Aorta (tissue), 5 donors: ENCODE measurements at places on chromosomes 2 and 18. TPM values are rescaled to one million over a fixed set of nuclear protein-coding genes. Genes with fewer than 3 reads are reported as not detected.

GRCh38 chr2:217988014-217988839 lies 14.6 kb downstream of the TNS1 start:
- no peaks in the 10 kb centered on the region for H3K27me3 ChIP-seq
- peak; percentile 94 for DNase-seq
- no peaks in the 10 kb centered on the region for H3K4me1 ChIP-seq

DNA sequence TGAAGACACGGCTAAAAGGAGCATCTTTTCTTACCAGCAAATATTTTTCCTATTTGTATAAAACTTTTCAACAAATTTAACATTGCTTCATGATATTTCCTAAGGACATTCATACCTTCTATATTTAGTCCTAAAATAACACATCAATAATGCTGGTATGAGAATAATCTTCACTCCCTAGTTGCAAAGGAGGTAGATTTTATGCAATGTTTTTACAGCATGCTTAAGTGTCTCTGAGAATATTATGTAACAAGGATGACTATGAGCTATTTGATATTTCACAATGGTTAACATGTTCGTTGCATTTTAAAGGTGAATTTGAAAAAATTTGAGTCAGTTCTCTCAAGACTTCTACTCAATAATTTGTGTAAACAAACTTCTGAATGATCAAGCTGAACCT lies 506.7 kb downstream of the NUP35 start:
- no peak overlapping the region for H3K4me3 ChIP-seq
- H3K27ac ChIP-seq, result no peak overlapping the region
- H3K4me1 ChIP-seq, result no peaks in the 10 kb centered on the region
- no peak for DNase-seq

DNA sequence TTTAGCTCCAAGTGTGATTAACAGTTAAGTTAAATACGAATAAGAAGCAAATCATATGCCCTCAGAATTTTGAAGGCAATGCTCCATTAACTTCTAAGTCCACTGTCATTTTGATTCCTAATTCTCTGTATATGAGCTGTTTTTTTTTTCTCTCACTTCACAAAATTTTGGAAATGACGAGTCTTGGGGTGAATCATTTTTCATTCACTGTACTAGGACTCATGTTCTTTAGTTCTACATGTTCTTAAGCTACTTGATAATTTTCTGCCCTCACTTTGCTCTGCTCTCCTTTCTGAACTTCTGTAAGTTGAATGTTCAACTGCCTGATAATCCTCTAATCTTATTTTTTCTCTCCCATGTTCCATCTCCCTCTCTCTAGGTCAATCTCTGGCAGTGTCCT lies 141.0 kb downstream of the THADA start:
- H3K4me1 ChIP-seq, result peaks cover 12% of the 10 kb centered on the region
- H3K27ac ChIP-seq, result no peak overlapping the region
- H3K36me3 ChIP-seq, result no peaks in the 10 kb centered on the region
- no peaks in the 10 kb centered on the region for H3K27me3 ChIP-seq
- H3K4me3 ChIP-seq, result no peak overlapping the region
- DNase-seq, result no peak

DNA sequence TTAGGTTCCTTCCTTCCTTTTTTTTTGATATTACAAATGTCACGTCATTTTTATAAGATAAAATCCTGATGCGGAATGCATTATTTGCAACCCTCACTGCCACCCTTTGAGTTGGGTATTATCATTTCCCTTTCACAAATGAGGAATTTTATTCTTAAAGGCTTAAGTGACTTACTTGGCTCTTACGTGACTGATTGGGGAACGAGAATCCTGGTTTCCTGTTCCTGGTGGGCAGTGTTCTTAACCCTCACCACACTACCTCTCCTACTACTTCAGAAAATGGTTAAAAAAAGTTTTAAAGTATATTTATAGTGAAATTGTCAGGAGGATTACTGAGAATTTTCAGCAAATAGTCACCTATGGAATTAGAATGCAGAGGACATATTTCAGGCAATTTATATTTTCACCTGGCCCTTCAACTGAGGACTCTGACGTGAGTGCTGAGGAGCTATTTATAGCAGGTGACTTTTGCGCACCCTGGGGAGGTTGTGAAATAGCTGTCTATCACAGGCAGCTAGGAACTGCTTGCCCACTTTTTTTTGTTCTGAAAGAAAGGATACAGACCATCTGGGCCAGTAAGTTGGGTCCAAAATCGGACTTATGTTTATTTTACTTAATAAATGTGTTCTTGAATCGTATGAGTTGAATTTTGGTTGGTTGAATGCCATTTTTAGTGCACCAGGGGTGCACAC lies 18.7 kb upstream of the RASGRP3 start:
- H3K4me1 ChIP-seq, result peaks cover 4% of the 10 kb centered on the region
- H3K27me3 ChIP-seq, result no peaks in the 10 kb centered on the region
- no peak overlapping the region for H3K4me3 ChIP-seq
- H3K36me3 ChIP-seq, result no peaks in the 10 kb centered on the region

DNA sequence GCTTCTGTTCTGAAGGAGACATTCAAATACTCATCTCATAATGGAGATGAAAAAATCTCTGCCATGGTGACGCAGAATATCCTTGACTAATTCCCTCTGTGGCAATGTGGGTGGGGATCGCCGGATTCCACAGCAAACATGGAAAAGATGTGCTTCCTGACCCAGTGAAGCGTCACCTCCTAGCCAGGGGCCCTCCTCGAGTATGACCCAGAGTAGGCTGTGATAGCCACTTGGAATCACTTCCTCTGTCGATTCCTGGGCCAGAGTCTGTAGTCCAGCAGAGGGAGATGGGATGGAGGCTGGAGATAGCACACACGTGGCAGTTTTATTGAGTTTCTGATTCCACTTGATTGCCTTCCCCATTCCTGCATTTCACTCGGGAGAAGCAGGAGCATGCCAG lies 36.8 kb downstream of the DRC1 start:
- no peak overlapping the region for H3K4me3 ChIP-seq
- no peak overlapping the region for H3K27ac ChIP-seq
- no peaks in the 10 kb centered on the region for H3K4me1 ChIP-seq
- H3K27me3 ChIP-seq, result no peaks in the 10 kb centered on the region

DNA sequence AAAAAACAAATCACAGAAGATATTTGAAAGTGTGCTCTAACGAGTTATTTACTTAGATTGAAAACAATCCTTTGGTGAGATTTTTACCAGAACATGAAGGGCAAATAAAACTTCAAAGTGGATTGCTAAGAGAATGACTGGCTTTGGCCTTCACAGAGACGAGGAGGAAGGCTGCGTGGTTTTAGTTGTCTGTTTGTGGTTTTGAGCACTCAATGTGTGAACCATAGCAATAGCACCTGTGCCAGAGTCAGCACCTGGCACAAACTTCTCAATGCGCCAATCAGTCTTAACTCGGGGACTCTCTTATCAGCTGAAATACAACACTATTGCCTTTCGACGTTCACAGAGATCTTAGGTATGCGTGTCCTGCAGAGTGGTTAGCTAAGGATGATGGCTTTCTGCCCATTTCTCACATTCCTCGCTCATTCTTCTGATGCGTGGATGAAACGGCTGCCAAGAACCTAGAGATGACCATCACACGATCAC lies 70.0 kb downstream of the MBP start:
- peaks cover 2% of the 10 kb centered on the region for H3K36me3 ChIP-seq
- no peak overlapping the region for H3K27ac ChIP-seq
- H3K27me3 ChIP-seq, result no peaks in the 10 kb centered on the region
- no peak for DNase-seq
- H3K4me1 ChIP-seq, result no peaks in the 10 kb centered on the region

DNA sequence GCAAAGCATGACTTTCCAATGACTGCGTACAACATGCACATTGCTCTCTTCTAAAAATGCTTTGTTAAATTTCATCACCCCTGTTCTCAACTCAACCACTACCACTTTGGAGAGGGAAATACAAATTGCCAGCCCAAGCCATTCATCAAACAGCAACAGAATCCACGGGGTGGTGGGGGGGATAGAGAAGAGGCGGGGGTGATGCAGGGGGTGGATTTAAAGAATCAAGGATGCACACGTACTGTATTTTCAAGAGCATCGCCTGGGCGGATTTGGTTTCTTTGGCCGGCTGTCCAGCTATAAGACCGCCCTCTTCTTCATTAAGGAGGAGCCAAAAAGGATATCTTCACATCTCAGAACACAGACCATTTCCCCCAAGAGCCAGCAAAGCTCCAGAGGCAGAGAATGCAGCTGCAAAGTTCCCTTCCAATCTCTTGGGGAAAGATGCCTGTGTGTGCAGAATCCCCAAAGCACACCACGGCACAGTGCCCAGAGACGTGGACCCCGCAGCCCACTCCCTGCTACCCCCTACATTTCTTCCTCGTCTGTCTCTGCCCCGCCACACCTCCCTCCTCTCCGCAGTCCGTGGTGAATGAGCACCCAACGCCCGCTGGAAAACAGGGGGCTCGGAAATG lies 977 bp downstream of the SLC8A1 start:
- H3K27me3 ChIP-seq, result no peaks in the 10 kb centered on the region
- peak; percentile 75 for DNase-seq
- no peaks in the 10 kb centered on the region for H3K4me1 ChIP-seq
- H3K27ac ChIP-seq, result no peak overlapping the region
- no peaks in the 10 kb centered on the region for H3K36me3 ChIP-seq
- H3K4me3 ChIP-seq, result peak overlapping the region; percentile 62

GRCh38 chr2:121242976-121243375 lies 42.0 kb downstream of the TFCP2L1 start:
- DNase-seq, result no peak
- no peaks in the 10 kb centered on the region for H3K36me3 ChIP-seq
- H3K4me3 ChIP-seq, result no peak overlapping the region
- no peak overlapping the region for H3K27ac ChIP-seq

DNA sequence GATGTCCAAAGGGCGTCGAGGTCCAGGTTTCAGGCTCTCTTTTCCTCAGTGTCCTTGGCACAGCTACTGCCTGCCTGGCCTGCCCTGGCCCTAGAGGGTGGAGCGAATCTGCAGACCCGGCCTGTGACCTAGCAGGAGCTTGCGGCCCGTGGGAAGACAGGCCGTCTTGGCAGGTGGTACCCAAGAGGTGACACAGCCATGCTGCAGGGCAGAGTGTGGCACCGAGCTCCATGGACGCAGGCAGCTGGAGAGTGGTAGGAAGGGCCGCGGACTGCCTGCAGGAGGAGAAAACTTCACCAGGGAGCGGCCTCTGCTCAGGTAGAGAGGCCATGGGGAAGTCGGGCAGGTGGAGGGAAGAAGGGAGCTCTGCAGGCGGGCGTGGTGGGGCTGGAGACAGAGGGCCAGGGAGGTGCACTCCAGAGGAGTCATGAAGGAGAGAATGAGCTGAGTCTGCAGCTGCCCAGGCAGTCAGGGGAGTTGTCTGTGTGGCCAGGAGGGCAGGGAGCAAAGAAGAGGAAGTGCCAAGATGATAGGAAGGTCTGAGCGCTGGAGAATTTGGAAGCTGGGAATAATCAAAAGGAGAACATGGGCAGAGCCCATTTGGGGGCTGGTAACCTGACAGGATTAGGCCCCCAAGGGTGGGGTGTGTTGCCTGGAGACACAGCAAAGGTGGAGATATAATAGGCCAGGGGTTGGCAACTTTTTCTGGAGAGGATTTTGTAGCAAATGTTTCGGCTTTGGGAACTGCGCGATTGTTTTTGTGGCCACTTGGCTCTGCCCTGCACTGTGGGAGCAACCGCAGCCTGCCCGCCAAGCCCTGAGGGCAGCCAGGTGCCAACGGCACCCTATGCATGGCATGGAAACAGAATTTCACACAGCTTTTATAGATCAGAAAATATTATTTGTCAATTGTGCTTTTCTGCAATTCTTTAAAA lies 154.4 kb upstream of the PXDN start:
- no peak overlapping the region for H3K27ac ChIP-seq
- H3K4me3 ChIP-seq, result no peak overlapping the region
- H3K36me3 ChIP-seq, result no peaks in the 10 kb centered on the region
- H3K4me1 ChIP-seq, result no peaks in the 10 kb centered on the region

- H3K27ac ChIP-seq, result no peak overlapping the region
- no peaks in the 10 kb centered on the region for H3K4me1 ChIP-seq
- H3K4me3 ChIP-seq, result no peak overlapping the region
- H3K36me3 ChIP-seq, result no peaks in the 10 kb centered on the region
- H3K27me3 ChIP-seq, result no peaks in the 10 kb centered on the region
Measured at GRCh38 chr18:40133253-40133652, 1821.8 kb upstream of the PIK3C3 start.

- DNase-seq, result no peak
- H3K4me1 ChIP-seq, result peaks cover 3% of the 10 kb centered on the region
- H3K36me3 ChIP-seq, result no peaks in the 10 kb centered on the region
- H3K4me3 ChIP-seq, result no peak overlapping the region
Measured at GRCh38 chr2:138510319-138510718, 8.7 kb downstream of the SPOPL start.

GRCh38 chr2:136308611-136309010 lies 190.7 kb upstream of the CXCR4 start:
- no peak for DNase-seq
- no peak overlapping the region for H3K4me3 ChIP-seq
- no peaks in the 10 kb centered on the region for H3K4me1 ChIP-seq
- no peaks in the 10 kb centered on the region for H3K36me3 ChIP-seq
- H3K27ac ChIP-seq, result no peak overlapping the region
- no peaks in the 10 kb centered on the region for H3K27me3 ChIP-seq

GRCh38 chr2:25972049-25972823 lies 10.1 kb downstream of the KIF3C start:
- no peak overlapping the region for H3K27ac ChIP-seq
- no peaks in the 10 kb centered on the region for H3K27me3 ChIP-seq
- no peak overlapping the region for H3K4me3 ChIP-seq
- no peak for DNase-seq
- no peaks in the 10 kb centered on the region for H3K4me1 ChIP-seq
- H3K36me3 ChIP-seq, result no peaks in the 10 kb centered on the region

DNA sequence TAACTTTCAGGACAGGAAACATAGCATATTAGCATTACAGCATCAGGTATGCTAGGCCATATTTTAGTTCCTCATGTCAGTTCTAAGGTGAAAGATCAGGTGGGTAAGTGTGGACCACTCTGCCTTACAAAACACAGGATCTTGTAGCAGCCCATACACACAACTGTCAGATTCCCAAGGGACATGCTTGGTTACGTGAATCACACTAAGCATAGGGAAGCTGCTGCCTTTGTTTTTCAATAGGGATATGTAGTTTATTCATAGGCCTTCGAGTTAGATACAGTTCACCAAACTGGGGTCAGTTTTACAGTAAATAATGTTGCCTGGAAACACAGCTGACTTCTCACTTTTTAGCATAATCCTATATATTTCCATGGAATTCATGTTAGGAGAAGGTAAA lies 116.1 kb upstream of the OTX1 start:
- H3K4me3 ChIP-seq, result no peak overlapping the region
- DNase-seq, result no peak
- H3K27ac ChIP-seq, result no peak overlapping the region
- H3K4me1 ChIP-seq, result no peaks in the 10 kb centered on the region
- no peaks in the 10 kb centered on the region for H3K36me3 ChIP-seq

GRCh38 chr2:179417436-179417949 lies 152.9 kb upstream of the SESTD1 start:
- H3K36me3 ChIP-seq, result no peaks in the 10 kb centered on the region
- no peak overlapping the region for H3K27ac ChIP-seq
- H3K4me1 ChIP-seq, result no peaks in the 10 kb centered on the region
- no peak overlapping the region for H3K4me3 ChIP-seq

GRCh38 chr2:224885836-224886547 lies 156.3 kb downstream of the DOCK10 start:
- H3K36me3 ChIP-seq, result peaks cover 4% of the 10 kb centered on the region
- no peak for DNase-seq
- H3K27ac ChIP-seq, result no peak overlapping the region
- H3K4me1 ChIP-seq, result peaks cover 6% of the 10 kb centered on the region
- H3K4me3 ChIP-seq, result no peak overlapping the region
- no peaks in the 10 kb centered on the region for H3K27me3 ChIP-seq

- no peak for DNase-seq
- no peak overlapping the region for H3K27ac ChIP-seq
- H3K4me3 ChIP-seq, result no peak overlapping the region
- no peaks in the 10 kb centered on the region for H3K27me3 ChIP-seq
- no peaks in the 10 kb centered on the region for H3K36me3 ChIP-seq
Measured at GRCh38 chr2:10524851-10525572, 76.9 kb upstream of the ODC1 start.

The CERS6 gene
- polyA plus RNA-seq, result 4.6 TPM

The PSTPIP2 gene
- 2.0 TPM for polyA plus RNA-seq

The KCNIP3 gene
- polyA plus RNA-seq, result 7.6 TPM

The PLCL1 gene
- 5.1 TPM for polyA plus RNA-seq

The FBXO36 gene
- 1.3 TPM for polyA plus RNA-seq

The DES gene
- 145 TPM for polyA plus RNA-seq
